ENCODE measurements at places on chromosomes 16 and 17.

- DNase-seq: no peak
Observed at GRCh38 chr16:84016477-84016876, 26.1 kb downstream of the SLC38A8 start.

DNA sequence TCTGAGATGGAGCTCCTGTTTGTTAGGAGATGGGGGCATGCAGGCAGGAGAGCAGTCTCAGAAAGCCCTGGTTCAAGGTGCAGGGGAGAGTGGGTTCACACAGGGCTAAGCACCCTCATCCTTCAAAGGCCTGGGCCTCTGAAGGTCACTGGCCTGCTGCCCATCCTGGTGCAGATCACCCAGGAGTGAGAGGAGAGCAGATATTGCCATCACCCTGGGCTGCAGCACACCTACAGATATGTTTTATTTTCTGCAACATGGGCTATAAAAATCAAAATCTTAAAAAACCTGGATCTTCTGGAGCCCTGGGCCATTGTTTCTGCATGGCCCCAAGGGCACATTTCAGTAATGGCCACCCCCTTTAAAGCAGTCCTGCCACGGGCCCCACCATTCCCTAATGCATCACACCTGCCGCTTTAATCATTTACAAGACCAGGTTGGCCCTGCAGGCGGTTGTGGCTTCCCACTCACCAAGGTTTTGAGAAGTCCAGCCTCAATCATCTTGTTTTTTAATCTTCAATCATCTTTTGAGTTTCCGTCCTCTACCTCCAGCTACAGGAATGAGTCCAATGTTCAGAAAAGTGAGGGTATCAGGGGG, 20.4 kb upstream of the NUP93 start:
- DNase-seq: no peak

GRCh38 chr17:37207103-37207502, 168.7 kb upstream of the C17orf78 start:
- DNase-seq: no peak

DNA sequence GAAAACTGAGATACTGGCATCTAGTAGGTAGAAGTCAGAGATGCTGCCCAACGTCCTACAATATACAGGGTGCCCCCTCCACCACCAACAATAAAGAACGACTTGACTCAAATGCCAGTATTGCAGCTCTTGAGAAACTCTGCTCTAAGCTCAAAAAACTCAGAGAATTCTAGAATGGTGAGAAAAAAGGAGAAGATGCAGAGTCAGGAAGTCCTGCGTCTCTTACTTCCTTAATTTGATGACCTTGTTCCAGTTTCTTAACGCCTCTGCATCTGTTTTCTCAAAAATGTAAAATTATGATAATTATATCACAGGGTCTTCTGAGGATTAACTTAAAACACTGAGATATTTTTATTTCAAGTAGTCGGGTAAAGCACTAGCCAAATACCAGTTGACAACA, 1.7 kb upstream of the HSBP1 start:
- DNase-seq: no peak

DNA sequence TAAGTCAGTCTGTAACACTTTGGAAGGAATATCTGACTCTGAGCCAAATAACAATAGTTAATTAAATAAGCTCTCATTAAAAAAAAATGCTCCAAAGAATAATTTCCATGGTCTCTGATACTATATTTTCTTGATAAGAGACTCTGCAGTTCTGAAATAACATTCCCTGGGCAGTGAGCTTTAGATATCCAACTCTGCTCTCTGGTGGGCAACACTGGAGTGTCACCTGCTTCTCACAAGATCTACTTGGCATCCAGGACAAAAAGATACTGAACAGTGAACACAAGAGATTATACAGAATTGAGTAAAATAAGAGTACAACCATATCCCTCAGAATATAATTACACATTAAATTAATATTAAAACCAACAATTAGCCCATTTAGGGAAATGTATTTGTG, 13.7 kb downstream of the BLMH start:
- no peak for DNase-seq

DNA sequence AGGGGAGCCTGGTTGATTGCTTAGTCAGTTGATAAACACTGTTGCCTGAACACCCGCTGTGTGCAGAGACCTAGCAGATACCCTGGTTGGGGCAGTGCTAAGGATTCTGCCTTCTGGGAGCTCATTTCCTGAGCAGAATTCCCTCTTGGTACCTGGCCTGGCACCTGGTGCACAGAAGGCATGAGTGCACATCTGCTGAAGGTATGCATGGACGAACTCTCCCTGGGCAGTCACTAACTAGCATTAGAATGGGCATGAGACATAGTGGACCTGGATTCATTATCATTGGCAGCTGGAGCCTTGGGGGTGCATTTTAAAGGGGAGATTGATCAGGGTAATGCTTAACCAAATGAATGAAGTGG, 13.1 kb downstream of the ADCY7 start:
- no peak for DNase-seq

DNA sequence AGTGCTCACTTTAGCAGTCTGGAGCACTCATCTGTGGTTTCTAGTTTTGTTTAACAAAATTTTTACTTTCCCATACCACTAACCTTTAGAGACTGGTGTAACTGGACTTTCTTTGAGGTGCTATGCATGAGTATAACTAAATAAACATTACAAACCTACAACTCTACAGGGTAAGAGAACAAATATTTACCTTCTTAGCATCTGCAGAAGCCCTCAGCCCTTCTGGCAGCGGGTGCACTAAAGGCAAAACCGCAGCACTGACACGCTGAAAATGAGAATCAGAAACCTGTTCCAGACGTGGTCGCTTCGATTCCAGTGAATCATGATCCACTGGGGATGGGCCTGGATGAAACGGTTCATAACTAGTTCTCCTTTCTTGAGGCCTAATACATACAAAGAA, 43.7 kb downstream of the NCOR1 start:
- no peak for DNase-seq

GRCh38 chr17:51028176-51028863, 92.3 kb downstream of the SPAG9 start:
- DNase-seq: no peak

DNA sequence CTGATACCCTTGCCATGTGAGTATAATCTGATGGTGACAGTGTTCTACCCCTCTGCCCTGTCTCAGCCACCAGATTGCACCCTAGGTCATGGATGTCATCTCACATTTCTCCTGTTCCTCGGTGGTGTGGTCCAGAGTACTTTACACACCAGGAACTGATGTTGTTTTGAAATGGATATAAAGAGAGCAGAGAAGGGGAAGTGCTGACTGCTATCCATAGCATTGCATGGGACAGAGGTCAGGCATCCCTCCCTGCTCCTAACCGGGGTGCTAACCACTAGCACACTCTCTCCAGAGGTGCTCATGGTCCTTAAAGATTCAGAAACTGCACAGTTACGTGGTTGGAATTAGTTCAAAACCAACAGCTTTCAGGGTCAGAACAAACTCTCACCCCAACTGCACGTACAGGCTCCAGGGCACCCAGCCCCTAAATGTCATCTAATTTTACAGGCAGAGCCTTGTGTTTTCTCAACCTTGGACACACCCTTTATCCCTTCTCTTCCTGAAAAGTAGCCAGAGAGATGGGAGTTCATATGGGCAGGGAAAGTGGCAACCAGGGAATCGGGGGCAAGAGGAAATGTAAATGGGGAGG, 16.3 kb downstream of the TTLL6 start:
- no peak for DNase-seq

- DNase-seq: no peak
Observed at GRCh38 chr17:956905-957304, 22.7 kb downstream of the NXN start.

DNA sequence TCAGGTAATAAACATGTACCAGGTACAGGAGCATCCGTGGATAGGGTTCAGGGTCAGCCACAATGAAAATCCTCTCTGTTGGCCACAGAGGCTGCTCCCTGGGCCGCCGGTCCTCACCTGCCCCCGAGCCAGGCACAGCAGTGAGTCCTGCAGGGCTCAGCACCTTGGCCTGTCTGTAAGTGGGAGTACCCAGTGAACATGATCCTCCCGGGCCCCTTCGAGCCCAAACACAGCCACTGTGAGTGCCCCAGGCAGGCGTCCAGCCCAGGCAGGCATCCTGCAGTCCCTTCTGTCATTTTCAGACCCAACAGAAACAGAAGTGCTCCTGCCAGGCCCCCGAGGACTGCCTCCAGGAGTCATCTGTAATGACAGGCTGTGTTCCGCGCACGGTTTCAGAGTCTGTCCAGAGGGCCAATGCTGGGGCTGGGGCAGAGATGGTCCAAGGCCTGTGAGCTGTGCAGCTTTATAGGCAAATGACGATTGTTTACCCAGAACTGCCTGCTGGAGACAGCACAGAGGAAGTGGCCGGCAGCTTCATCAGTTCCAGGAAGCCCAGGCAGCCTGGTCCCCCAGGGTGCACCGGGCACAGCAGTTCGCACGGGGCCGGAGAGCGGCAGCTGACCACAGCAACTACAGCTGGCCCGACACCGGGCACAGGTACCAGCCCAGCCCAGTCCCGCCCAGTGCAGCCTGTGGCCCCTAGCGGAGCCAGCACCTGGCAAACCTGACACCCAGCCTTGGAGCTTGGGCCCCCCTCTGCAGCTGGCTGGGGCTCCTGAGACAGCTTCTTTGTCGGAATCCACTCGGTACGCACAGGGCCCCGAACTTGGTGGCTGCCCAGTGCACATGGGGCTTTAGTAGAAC, 13.2 kb downstream of the SLC7A5 start:
- no peak for DNase-seq

DNA sequence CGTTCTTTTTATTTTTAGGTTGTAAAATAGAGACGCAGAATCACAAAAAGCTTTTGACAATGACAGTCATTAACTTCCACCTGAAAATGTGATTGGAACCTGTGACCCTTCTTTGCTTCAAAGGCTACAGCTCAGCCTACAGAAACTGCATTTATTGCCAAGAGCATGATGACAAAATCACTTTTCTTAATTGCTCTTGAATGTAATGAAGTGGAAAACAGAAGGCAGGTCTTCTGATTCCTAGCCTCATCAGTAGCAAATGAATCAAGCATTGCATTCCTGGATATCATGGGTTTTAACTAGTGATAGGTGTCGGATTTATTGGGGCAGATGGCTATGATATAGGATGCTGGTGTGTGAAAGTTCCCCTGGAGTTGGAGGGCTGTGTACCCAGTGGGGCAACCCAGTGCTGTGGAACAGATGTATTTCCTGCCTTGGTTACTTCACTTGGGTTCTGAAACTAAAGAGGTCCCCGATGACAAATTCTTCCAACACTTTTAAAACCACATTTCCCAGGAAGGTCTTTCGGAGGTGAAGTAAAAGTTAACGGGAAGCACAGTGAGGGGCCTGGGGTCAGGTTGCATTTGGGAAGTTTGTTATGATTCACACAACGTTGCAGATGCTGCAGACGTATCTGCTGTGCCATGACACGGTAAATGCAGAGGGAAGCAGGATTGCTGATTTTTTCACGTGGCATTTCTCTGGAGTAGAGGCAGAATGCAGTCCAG, 127.5 kb downstream of the HS3ST3A1 start:
- no peak for DNase-seq

DNA sequence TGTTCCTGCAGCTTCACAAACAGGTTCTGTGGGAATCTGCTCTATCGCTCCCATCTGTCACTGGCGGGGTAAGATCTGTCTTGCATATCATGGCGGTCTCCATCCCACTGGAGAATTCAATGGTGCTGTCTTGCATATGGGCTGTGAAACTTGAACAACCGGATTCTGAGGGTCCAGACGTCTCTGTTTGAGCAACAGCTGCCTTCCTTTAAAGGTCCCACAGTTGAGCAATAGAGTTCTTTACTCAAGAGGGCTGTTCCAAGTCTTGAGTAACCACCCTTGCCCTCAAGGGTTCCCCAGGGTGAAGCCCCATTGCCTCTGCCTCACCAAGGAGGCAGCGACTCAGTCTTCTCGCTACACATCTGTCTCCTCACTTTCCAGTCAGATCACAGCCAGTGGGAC, 50.8 kb downstream of the ZFHX3 start:
- no peak for DNase-seq

GRCh38 chr16:21702276-21702675, 38.5 kb downstream of the OTOA start:
- DNase-seq: no peak

DNA sequence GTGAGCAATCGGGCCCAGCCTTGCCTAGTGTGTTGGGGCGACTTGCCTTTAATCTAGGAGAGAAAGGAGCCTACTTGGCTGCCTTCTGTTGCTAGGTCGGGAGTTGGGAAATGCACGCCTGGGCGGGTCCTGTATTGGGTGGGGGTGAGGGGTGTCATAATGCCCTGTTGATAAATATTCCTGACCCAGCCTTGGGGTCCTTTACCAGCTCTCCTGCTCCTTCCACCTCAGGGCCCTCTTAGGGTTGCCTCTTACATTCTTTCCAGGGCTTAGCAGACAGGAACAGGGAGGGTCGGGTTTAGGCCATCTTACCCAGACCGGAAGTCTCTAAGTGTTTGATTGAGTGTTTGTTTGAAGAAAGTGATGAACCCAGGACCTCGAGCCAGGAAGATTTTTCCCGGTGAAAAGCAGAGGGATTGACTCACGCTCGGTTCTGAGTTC, 112.9 kb downstream of the SEC14L1 start:
- DNase-seq: no peak

DNA sequence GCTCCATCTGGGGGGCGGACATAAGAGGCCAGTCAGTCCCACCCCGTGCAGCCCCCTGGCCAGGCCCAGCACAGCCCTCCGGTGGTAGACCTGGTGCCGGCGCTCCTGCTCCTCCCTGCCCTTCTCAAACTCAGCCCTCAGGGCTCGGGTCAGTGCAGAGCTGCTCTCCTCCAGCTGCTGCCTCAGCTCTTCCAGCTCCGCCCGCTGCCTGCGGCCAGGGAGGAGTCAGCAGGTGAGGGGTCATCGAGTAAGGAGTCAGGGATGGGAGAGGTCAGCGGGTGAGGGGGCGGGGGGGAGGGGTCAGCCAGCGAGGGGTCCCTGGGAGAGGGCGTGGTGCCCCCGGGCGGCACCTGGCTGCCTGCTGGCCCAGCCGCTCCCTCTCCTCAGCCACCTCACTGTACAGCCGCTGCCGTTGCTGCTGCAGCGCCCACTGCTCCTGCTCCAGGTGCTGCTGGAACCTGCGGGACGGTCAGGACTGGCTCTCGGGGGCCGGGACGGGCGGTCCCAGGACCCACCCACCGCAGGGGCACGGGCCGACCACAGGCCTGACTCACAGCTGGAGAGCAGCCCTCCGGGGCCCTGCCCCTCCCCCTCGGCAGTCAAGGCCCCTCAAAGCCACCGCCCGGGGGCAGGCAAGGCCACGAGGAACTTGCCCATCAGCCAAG, 26.5 kb upstream of the AATK start:
- no peak for DNase-seq

DNA sequence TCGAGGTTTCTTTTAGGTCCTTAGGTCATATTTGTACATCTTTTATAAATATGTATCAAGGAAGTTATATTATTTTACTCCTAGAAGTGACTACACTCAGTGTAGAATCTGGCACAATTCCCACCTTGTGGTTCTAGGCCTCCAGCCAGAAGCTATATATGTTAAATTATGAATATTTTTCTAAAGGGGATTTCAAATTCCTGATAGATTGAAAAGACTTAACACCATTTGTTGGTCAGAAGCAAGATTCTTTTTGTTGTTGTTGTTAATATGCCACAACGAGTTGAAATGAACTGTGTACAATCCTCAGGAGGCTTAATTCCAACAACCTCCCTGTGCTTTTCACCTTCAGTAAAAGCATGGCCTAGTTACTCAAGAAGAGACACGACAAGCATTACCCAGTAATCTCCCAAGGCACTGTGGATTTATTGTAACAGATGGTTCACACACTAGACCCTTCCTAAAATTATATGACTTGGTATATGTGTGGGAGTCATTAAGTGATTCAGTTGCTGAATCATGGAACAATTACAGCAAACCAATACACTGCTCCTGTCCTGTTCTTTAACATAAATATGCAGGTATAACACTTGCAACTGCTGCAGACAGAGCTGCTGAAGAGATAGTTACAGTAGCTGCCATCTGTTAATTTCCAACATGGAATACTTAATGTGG, 964.4 kb upstream of the GOT2 start:
- DNase-seq: no peak

- DNase-seq: no peak
Observed at GRCh38 chr16:51103590-51103989, 47.5 kb downstream of the SALL1 start.

Measured in substantia nigra (tissue), 51 donors.